ENCODE measurements at places on chromosomes 5 and 9. TPM values are rescaled to one million over a fixed set of nuclear protein-coding genes. Genes with fewer than 3 reads are reported as not detected.

The SLC4A9 gene
- total RNA-seq, result not detected

The PCDHGA6 gene
- 3.9 TPM for total RNA-seq

The ARL14EPL gene
- total RNA-seq, result 0.69 TPM

The KCNIP1 gene
- total RNA-seq, result not detected

The CCDC180 gene
- total RNA-seq, result 5.2 TPM

The WASHC1 gene
- total RNA-seq, result 13.9 TPM

The CMBL gene
- total RNA-seq, result 23.1 TPM

The BRIX1 gene
- 15.2 TPM for total RNA-seq

The OR2S2 gene
- total RNA-seq, result not detected

The RNF183 gene
- not detected for total RNA-seq

The ADCY2 gene
- not detected for total RNA-seq

The BHMT gene
- not detected for total RNA-seq

The F12 gene
- total RNA-seq, result 0.63 TPM

The PCDHB16 gene
- 2.1 TPM for total RNA-seq

The ABLIM3 gene
- total RNA-seq, result 24.9 TPM

The MRPL36 gene
- total RNA-seq, result 68.9 TPM

The SPINK1 gene
- total RNA-seq, result not detected

The CCDC192 gene
- not detected for total RNA-seq

The CAMK4 gene
- total RNA-seq, result 3.5 TPM

The PNPLA7 gene
- total RNA-seq, result 1.8 TPM

The PAEP gene
- not detected for total RNA-seq

The BHMT2 gene
- 4.6 TPM for total RNA-seq

The SLC6A18 gene
- total RNA-seq, result not detected

The FOXD4 gene
- 0.16 TPM for total RNA-seq

The ADGRV1 gene
- 0.17 TPM for total RNA-seq

The ANKRD20A1 gene
- 0.16 TPM for total RNA-seq

The GGTA1 gene
- total RNA-seq, result under 0.01 TPM

The PIGO gene
- total RNA-seq, result 9.0 TPM

The NUTM2G gene
- total RNA-seq, result not detected

The RNF130 gene
- total RNA-seq, result 33.9 TPM

The SOHLH1 gene
- total RNA-seq, result not detected

The PLPP7 gene
- 1.7 TPM for total RNA-seq

The SLC25A2 gene
- not detected for total RNA-seq

The CNTRL gene
- total RNA-seq, result 6.5 TPM

The RNF180 gene
- 0.63 TPM for total RNA-seq

The DBH gene
- not detected for total RNA-seq

The ZFAND5 gene
- 53.9 TPM for total RNA-seq

The PCDHGA8 gene
- 4.4 TPM for total RNA-seq

The PAX5 gene
- total RNA-seq, result not detected

The PKD2L2 gene
- not detected for total RNA-seq

The RLN2 gene
- total RNA-seq, result not detected

The GPR151 gene
- total RNA-seq, result not detected

The HNRNPAB gene
- total RNA-seq, result 23.0 TPM

The TCF7 gene
- total RNA-seq, result 3.9 TPM

The PPP6C gene
- 7.3 TPM for total RNA-seq

The INSYN2B gene
- 2.9 TPM for total RNA-seq

The SV2C gene
- not detected for total RNA-seq

The SERF1A gene
- 0.69 TPM for total RNA-seq
